ENCODE measurements at places on chromosomes 16 and 17. TPM values are rescaled to one million over a fixed set of nuclear protein-coding genes. Genes with fewer than 3 reads are reported as not detected.

Gene SLC2A4
- total RNA-seq, result 4.2 TPM

Gene ARHGAP44
- total RNA-seq, result 11.3 TPM

Gene SBK1
- total RNA-seq, result 4.6 TPM

Gene KRT23
- total RNA-seq, result 17.3 TPM

Gene KRT14
- not detected for total RNA-seq

Gene MYH8
- 0.39 TPM for total RNA-seq

Gene ABR
- total RNA-seq, result 52.7 TPM

Gene USP43
- 6.4 TPM for total RNA-seq

Gene BAIAP3
- total RNA-seq, result 60.4 TPM

Gene ACSM2B
- total RNA-seq, result 0.37 TPM

Gene TPPP3
- 17.5 TPM for total RNA-seq

Gene GPR179
- 1.3 TPM for total RNA-seq

Gene TMEM132E
- total RNA-seq, result 3.1 TPM

DNA sequence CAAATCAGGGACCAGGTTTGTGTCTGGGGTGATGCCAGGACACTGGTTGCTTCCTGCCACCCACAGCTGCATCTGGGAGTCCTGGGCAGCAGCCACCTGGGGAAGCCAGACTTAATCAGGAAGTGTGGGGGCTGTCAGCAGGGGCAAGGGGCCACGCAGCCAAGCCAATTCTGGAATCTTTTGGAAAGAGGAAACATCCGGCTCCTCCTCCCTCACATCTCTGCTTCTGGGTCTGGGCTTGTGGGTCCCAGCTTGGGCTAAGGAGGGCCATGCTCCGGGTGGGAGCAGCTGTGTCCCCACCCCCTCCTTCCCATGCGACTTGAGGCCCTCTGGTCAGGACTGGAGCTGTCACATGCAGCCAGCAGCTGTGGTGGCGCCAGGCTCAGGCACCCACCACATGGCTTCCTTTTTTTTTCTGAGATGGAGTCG lies 37.0 kb upstream of the CCDC182 start:
- DNase-seq, result no peak

DNA sequence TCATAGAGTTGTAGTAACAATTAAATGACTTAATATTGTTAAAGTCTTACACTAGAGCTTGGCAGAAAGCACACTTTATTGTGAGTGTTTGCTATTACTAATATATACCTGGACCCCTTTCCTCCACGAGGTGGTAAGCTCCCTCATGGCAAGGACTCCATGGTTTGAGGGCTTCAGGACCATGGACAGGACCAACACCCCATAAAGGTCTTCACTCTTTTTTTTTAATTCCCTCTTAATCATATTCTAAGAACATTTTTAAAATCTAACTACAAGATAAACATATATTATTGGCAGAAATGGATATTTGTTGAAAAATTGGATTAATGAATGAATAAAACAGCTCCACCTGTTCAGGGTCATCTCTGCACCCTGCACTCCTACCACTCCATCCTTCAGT lies 154.5 kb downstream of the CBLN1 start:
- DNase-seq, result no peak

GRCh38 chr16:72367851-72368250 lies 195.9 kb upstream of the PMFBP1 start:
- DNase-seq, result no peak

- no peak for DNase-seq
These were observed 7.2 kb downstream of the SPACA3 start for GRCh38 chr17:32998887-32999228.

GRCh38 chr17:66941773-66942450 lies 22.6 kb upstream of the CACNG4 start:
- DNase-seq, result no peak

GRCh38 chr16:64507240-64508024 lies 614.4 kb downstream of the CDH11 start:
- no peak for DNase-seq

DNA sequence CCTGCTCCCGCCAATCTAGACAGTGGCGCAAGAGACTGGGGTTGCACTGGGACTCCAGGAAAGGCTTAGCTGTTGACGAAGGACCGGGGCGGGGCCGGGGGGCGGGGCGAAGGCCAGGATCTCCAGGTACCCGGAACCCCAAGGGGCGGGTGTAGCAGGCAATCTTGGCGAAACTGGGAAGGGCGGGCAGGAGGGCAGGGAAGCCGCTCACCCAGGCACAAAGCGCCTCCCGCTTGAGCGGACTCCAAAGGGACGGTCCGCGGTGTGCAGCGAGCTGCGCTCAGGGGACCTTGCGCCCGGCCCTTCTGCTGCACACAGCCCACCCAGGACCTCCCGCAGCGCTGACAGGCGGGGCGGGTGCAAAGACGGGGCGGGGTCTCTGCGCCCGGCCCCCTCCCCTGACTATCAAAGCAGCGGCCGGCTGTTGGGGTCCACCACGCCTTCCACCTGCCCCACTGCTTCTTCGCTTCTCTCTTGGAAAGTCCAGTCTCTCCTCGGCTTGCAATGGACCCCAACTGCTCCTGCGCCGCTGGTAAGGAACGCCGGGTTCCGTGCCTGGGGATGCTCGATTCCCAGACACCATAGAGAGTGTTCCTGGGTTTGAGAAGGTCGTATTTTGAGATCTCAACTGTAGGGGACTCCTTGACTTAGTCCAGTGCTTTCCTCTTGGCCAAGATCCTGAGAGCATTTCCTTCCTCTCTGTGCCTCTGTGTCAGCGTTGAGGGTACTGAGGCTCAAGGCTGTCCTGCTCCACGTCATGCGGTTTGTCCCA lies at the start of gene MT1F:
Gene MT1F, plus strand, starts transcription at position 405 of the 772 bp plus-strand sequence. Its CDS starts 100 bp downstream, at position 505.
- DNase-seq, result peak; percentile 85

GRCh38 chr16:6008670-6009069 lies 911.1 kb upstream of the EEF2KMT start:
- no peak for DNase-seq

GRCh38 chr17:70675070-70675590 lies 505.8 kb downstream of the KCNJ2 start:
- no peak for DNase-seq

GRCh38 chr17:77995146-77995852 lies 36.8 kb downstream of the TNRC6C start:
- no peak for DNase-seq

GRCh38 chr17:55072898-55073297 lies 104.3 kb downstream of the STXBP4 start:
- DNase-seq, result no peak

GRCh38 chr16:86882586-86883280 lies 304.4 kb downstream of the FOXL1 start:
- DNase-seq, result peak; percentile 38

GRCh38 chr16:89562939-89563338 lies 2.5 kb downstream of the RPL13 start:
- no peak for DNase-seq

DNA sequence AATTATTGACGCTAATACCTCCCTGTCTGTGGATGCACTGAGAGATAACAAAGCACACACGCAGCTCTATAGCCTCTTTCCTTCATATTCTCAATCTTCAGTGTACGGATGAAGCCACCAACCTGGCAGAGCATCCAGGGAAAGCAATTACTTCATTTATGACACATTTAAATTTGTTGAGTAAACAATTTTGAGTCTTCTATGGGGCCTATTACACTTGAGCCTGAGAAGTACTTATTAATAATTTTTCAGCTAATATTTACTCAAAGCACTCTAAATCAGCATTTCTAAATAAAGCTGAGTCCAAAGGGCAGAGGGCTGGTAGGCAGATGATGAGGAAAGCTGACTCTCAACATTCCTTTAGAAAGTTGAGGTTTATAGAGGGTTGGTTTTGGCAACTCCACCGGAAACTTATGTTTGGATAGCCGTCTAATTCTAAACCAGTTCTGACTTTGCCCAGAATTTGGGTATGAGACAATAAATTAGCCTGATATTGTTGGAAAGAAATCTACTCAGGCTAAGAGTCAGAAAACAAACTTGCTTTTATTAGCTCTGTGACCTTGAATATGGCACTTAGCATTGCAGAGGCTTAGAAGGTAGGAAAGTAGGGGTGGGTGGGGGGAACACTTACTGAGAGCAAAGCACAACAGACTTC lies 643.5 kb downstream of the CDH11 start:
- DNase-seq, result no peak

DNA sequence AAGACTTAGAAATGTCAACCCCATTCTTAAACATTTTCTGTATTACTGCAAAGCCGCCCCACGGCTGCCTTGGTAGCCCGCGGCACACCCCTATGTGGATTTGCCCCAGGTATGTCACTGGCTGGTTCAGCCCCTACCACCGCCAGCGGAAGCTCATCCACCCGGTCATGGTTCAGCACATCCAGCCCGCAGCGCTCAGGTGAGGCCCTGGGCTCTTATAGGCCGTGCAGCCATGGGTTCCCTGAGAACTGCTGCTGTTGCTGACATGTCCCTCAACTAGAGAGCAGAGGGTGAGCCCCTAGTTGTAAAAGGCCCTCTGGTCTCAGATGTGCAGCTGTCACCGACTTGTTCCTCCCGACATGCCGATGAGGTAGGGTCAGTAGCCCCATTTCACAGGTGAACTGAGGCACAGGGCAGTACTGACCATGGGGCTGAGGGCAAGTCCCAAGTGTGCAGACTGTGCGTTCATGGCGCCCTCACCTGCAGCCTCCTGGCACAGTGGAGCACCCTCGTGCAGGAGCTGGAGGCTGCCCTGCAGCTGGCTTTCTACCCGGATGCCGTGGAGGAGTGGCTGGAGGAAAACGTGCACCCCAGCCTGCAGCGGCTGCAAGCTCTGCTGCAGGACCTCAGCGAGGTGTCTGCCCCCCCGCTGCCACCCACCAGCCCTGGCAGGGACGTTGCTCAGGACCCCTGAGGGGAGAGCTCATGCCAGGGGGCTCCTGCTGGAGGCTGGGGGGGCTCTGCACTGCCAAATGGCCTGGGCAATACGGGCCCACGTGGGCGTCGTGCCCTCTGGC lies 8.7 kb downstream of the CYBC1 start:
- no peak for DNase-seq

GRCh38 chr17:66340720-66341119 lies 38.3 kb downstream of the PRKCA start:
- DNase-seq, result no peak

DNA sequence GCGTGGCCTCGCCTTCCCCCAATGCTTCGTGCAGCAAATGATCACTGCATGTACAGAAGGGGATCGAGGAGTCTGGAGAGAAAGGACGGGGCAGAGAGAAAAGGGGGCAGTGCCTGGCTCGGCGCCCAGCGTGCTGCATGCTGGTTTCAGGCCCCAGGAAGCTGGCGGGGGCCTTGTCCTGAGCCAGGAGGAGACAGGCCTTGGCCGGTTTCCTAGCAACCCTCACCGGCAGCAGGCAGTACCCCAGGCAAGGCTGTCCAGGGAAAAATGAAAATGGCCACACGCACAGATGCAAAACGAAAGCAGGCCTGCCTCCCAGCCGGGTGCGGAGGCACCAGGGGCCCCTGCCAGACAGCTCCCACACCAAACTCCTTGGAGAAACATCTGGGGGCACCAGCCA lies 126.3 kb downstream of the ZFHX3 start:
- peak; percentile 54 for DNase-seq

DNA sequence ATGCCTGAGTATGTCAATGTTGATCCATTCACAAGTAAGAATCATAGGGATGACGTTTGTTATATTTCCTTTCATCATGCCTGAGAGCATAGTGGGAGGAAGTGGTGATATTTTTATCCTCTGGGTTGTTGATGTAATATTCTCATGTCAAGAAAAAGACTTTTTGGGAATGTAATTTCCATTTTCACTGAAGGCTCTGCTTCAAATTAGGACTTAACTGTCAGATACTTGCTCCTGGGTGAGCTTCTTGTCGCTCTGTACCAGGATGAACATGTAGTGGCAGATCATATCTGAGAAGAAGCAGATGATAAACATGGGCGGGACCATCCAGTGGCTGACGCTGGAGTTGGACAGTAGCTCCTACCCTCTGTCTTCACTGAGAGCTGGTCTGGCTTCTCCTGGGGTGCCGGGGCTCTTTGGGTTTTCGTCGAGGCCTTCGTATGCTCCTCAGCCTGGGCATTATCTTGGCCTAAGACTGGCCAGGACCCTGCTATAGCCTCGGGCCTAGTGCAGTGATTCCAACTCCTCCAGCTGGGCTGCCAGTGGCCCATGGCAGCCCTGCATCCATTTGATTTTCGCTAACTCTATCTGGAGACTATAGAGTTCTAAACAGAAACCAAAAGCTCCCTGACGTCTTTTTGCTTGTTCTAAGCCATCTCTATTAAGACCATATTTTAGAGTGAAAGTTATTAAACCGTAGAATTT lies 19.7 kb downstream of the CYB5B start:
- DNase-seq, result peak; percentile 22

GRCh38 chr17:17909078-17909477 lies 63.1 kb downstream of the TOM1L2 start:
- no peak for DNase-seq

DNA sequence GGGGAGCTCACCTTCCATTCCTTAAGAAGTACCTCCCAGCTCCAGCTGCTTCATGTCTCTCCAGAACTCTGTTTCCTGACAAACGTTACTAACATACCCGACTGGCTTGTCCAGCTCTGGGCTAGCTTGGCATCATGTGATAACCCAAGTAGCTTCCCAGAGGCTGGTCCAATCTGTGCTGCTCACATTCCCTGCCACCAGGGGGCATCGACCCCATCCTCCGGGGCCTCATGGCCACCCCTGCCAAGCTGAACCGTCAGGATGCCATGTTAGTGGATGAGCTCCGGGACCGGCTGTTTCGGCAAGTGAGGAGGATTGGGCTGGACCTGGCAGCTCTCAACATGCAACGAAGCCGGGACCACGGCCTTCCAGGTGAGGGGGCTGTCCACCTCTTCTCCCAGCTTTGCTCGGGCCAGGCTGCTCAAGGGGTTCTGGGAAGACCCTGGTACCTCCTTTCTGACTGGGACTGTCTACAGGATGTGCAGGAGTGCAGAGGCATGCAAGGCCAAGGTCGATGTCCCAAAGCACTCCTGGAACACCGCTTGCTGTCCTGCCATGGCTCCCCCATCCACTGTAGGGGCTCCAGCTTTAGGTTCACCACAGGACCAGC lies 7.6 kb downstream of the EPX start:
- peak; percentile 68 for DNase-seq

GRCh38 chr16:79687249-79688130 lies 87.0 kb upstream of the MAF start:
- DNase-seq, result no peak

DNA sequence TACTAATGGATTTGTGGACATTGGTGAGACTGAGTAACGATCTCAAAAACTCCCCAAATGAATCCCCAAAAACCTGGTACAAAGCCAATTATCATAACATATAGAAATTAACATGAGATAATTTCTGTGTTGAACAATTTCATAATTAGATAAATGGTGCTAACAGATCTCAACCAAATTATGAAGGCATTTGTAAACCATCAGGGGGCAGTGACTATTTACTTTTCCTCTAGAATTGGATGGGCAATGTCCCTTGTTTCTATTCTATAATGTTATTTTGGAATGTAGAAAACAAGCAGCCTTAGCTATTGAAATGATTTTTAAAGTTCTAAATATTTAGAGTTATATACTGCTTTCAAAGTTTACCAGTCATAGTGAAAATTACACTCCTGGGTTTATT lies 57.8 kb downstream of the MYH10 start:
- DNase-seq, result no peak

Data from testis (tissue), 5 donors.